ENCODE measurements at places on chromosomes 11 and 22. TPM values are rescaled to one million over a fixed set of nuclear protein-coding genes. Genes with fewer than 3 reads are reported as not detected.
A peak's percentile ranks its signal among the peaks of the same experiment; 100 is the strongest.

DNA sequence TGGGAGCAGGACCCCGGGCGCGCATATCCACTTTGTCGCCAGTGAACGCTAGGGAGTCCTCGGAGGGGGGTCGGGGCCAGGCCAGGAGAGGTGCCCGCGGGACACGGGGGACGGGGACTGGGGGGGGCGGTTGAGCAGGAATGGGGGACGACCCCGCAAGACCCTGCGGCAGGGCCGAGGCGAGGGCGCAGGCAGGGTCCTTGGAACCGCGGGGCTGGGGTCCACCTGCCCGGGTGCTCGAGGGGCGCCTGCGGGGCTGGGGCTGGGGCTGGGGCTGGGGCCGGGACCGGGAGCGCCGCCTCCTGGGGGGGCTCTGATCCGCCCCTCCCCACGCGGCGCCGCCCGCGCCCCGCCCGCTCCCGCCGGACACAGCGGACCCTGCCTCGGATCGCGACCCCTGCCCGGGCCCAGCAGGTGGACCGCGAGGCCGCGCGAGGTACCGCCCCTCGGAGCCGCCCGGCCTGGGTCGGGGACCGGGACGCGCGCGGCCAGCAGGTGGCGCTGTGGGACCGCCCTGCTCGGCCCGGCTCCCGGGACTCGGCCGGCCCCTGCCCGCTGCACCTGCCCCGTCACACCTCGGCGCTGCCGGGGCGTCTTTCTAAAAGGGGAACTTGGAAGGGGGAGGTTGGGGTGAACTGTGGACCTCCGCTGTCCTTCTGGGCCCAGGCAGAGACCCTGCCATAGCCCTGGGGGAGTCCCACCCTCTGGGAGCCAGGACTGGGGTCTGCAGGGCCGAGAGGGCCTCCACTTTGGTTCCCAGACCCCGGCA, 11.0 kb downstream of the CRELD2 start:
- peak; percentile 84 for DNase-seq

DNA sequence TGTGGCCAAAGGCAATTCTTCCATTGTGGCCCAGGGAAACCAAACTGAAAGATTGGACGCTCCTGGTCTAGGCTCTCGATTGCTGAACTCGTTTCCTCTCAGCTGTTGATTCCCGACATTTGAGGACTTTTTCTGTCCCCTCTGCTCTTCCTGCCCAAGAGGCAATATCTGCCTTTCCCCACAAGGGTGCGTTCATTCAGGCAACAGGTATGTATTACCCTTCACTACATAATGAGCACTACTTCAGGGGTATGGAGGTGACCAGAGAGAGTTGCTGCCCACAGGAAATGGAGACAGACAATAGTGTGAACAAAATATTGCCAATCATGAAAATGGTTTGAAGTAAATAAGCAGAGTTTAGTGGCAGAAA, 8.2 kb downstream of the PTH start:
- no peak for DNase-seq

DNA sequence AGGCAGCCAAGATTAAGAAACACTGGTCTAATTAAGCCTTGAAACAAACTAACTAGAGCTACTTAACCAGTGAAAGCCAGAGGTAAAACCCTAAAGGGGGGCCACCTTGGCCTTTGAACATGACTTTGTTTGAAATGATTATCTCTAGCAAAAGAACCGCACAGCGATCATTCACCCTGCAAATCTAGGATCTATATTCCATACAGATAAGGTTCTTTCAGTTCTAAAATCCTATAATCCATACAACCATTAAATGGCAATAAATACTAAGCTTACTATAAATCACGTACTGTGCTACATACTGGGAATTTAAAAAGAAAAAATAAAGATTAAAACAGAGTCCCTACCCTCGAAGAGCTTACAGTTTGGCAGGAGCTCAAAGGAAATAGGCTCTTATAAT, 40.6 kb downstream of the RBFOX2 start:
- no peak for DNase-seq

ETS1 gene
- total RNA-seq, result 54.2 TPM

DNA sequence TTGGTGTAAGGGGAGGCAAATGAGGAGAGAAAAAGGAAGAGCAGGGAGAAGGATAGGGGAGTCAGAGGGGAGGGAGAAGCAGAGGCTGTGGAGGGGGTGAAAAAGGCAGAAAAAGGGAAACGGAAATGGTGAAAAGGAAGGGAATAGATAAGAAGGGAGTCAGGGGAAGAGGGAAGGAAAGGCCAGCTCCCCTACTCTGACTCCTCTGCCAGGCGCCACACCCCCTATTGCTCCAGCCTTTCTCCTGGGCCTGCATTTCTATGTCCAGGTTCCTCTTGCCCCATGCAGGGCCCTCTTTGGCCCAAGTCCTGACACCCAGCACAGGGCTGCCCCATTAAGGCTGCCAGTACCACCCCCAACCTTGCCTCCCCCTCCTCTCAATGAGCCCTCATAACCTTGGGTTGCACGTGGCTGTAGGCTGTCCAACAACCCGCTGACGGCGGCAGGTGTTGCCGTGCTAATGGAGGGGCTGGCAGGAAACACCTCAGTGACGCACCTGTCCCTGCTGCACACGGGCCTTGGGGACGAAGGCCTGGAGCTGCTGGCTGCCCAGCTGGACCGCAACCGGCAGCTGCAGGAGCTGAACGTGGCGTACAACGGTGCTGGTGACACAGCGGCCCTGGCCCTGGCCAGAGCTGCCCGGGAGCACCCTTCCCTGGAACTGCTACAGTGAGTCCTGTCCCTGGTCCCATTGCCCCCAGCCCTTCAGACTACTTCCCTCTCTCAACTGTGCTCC, 3.4 kb upstream of the NHERF4 start:
- no peak for DNase-seq

DNA sequence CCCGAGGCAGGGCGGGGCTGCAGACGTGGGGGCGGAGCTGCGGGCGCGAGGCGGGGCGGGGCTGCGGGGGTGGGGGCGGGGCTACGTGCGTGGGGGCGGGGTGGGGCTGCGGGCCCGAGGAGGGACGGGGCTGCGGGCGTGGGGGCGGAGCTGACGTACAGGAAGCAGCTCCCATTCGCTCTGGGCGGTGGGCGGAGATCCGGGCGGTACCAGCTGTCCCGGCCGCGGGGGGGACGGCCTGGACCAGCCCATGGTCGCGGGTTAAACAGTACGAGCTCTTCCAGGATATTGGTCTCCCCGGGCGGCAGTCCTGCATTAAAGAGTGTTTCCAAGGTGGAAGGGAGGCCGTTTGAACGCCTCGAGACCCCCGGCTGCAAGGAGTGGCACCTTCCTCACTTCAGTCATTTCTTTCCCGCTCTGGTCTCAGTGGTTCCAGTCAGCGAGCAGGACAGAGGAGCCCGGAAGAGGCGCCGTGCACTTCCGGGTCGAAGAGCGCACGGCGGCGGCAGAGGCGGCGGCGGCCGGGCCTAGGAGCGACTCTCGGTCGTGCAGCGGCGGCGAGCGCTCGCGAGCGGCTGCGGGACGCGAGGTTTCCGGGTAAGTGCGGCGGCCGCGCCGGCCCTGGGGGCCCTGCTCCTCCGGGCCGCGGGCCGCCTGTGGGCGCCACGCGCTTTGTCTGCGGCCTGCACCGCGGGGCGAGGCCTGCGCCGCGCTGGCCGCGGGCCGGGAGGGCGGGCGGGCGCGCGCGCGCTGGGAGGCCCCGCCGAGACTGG, at the start of gene PHRF1:
TSS of gene PHRF1 (plus strand) at position 475 of the 773 bp plus-strand sequence. CDS start 5,043 bp downstream, outside the sequence.
- peak; percentile 98 for DNase-seq

PISD gene
- total RNA-seq, result 20.2 TPM

MS4A10 gene
- not detected for total RNA-seq

- DNase-seq, result no peak
Observed at GRCh38 chr11:2377511-2378443, 667 bp downstream of the CD81 start.

DNA sequence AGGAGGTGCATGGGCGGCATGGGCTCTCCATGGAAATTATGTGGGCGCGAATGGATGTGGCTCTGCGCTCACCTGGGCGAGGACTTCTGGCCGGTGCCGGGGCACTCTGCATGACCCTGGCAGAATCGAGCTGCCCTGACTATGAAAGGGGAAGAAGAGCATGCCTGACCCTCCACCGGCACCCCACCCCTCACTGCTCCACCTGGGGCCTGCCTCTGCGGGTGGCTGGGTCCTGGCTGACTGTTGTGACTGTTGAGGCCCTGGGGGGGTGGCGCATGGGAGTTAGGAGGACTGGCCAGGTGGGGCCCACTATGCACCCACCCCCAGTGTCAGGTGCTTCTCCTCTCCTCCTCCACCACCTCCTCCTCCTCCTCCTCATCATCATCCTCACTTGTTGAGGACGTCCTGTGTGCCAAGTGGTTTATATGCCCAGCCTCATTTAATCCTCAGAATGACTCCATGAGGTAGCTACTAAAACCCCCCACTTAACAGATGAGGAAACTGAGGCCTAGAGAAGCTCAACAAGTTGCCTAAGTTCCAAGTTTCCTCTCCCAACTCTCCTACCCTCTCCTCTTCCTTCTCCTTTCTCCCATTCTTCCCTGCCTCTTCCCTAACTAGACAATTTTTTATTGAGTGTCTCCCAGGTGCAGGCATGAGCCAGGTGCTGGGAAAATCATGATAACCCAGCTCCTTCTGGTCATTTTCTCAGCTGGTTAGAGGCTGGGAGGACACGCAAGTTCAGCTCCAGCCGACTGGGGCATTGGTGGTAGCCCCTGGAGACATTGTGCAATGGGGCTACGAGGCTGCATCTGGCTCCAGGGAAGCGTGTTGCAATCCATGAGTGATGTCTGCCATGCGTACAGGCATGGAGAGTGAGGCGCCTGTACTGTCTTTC, 2.3 kb downstream of the MYEOV start:
- DNase-seq, result no peak

OR5B21 gene
- not detected for total RNA-seq

DNA sequence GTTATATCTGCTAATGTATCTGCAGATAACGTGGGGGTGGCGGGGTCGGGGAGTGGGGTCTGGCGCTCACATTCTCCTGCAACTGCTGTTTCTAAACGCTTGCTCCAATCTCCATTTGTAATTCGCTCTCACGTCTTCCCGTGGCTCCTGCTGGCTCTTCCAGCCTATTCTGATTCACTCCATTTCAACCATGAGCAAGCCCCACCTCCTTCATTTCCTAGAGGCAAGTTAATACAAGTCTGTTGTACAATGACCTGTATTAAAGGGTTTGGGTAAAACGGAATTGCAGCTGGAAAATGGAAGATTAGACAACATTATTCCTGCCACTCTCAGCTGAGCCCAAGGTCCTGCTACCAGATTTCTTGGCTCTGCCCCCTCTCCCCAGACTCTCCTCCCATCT, 132.3 kb downstream of the CSNK2A3 start:
- DNase-seq, result no peak

- DNase-seq, result no peak
Observed at GRCh38 chr11:32312865-32313403, 122.4 kb downstream of the WT1 start.

DNA sequence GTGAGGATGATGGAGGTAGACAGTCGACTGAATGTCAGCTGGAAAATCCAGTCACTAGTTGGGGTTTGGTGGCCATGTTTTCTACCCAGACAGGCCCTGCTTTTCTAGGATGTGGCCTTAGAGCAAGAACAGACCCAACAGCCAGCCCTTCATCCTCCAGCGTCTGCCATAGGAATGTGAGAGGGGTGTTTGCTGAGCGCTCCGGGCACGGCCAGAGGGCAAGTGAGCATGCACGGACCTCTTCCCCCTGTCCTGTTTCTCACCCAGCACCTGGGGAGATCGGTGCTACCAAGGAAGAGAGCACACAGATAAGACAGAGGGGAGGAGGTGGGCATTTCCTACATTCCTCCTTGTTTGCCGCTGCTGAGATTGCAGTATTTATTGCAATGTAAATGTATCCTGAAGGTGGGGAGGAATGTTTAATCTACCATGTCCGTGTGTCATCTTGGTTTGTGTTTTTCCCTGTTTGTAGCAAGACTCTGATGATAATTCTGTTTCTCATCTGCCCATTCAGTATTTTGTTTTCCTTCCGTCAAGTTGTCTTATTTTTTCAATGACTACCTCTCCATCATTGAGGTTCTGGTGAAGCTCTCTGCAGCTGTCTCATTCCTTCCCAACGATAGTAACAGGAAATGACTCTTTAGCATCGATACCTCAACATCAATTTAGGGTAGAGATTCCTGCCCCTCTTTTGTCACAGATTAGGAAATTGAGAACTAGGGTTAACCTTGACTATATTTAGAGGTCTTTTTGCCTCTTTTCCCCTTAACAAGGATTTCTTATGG, 4.9 kb upstream of the ATF4 start:
- no peak for DNase-seq

DNA sequence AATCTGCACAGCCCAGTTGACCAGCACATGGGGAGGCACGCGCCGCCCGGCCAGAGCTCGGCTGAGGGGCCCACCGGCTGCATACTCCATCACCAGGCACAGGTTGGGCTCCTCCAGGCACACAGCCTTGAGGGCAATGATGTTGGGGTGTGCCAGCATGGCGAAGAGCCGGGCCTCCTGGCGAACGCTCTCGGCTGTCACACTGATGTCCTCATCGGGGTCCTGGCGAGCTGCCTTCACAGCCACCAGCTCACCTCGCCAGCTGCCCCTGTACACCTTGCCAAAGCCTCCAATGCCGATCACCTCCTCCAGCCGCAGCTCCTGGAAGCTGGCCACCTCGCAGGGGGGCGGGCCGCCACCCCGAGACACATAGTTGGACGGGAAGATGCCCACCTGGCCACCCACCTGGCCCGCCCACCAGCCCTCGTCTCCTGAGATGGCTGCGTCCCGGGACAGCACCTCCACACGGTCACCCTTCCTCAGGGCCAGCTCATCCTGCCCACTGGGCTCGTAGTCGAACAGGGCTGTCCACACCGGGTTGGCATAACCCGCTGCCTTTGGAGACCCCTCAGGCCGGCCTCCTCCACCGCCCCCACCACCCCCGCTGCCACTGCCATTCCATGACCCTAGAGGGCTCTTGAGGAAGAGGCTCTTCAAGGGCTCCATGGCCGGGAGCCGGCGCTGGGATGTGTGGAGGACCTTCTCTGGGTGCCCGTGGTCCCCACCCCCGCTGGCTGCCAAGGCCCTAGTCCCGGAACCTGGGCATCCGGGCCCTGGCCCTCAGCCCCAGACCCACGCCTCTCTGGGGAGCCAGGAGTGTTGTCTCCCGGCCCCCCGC, 711 bp downstream of the MAP3K11 start:
- no peak for DNase-seq

DNA sequence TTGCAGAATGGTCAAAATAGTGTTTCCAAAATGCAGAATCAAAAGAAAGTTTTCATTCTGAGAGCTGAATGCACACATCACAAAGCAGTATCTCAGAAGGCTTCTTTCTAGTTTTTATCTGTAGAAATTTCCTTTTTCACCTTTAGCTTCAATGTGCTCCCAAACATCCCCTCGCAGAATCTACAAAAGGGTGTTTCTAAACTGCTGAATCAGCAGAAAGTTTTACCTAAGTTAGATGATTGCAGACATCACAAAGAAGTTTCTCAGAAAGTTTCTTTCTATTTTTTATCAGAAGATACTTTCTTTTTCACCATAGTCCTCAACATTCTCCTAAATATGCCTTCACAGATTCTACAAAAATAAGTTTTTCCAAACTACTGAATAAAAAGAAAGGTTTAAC, 239.8 kb downstream of the OR4A5 start:
- DNase-seq, result no peak

MS4A6A gene
- total RNA-seq, result 22.2 TPM

Measured in cardiac septum (tissue), 1 donor.